Left hindlimb (tissue), 1 donor: ENCODE measurements at places on chromosomes 12 and 14.

- DNase-seq = no peak
Measured at GRCh38 chr14:69459122-69459521, 25.4 kb upstream of the PLEKHD1 start.

DNA sequence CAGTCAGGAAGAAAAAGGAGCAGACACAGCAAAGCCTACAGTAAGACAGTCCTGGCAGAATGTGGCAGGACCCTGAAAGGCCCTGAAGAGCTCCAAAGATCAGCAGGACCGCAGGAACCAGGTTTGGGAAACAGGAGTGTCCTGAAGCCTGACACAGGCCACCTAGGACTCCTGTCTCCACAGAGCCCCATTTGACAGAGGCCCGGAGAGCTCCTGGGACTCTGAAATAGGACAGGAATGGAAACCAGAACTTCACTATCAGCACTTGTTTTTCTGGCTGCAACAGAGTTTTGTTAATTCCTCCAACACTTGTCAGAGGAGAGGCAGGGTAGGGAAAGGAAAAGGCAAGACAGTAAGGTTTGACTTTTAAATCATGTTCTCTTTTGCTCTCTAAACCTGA lies 12.9 kb downstream of the STXBP6 start:
- no peak for DNase-seq

DNA sequence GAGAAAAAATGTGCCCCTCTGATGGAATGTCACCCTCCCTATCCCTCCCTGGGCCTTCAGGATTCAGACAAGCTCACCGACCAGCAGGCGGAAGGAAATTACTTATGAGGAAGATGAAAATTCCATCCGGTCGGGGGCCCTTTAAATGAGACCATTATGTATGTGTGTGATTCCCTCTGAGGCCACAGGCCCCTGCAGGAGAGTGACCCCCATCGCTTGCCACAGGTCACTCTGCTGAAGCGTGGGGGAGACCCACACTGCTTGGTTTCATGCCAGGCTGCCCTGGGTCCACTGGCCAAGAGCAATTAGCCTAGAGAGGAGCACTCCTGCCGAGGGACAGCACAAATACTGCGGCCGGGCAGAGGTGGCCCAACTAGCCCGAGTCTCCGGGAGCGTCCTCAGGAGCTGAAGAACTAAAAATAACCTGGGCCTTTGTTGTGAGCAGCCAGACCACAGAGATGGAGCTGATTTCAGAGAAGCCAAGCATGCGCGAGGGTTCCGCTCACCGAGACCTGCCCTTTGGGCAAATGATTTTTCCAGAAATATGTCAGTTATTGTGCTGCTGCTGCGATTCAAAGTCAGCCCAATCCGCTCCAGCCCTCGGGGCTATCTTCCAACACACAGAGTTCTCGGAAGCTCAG lies 276.4 kb downstream of the DPF3 start:
- peak; percentile 67 for DNase-seq

DNA sequence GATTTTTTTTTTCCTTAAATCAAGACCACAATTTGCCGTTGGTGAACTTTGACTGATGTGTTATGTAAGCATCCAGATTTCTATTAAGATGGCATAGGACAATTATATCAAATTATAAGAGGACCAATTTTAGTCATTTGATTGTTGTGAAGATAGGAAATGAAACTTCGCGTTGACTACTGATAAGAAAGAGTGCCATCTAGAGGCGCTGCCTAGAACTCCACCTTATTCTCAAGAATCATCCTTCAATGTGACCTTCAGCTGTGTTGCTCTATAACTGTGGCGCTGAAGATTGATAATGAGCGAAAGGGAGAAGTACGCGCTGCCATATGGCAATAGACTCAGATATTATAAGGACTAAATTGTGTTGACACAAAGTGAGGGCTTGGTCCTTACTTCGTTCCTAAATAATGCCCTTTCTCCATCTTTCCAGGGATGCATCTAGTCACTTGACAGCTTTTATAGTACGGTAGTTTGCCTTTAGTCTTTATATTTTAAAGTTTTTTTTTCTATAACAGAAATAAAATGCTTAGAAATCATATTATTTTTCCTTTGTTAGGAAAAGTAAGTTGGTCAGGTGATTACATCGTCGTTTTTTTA lies 350.8 kb upstream of the STXBP6 start:
- DNase-seq = peak; percentile 29
